ENCODE measurements at places on chromosomes 4 and X.

- no peak for DNase-seq
Observed at GRCh38 chr4:160038615-160039014, 935.7 kb downstream of the RAPGEF2 start.

DNA sequence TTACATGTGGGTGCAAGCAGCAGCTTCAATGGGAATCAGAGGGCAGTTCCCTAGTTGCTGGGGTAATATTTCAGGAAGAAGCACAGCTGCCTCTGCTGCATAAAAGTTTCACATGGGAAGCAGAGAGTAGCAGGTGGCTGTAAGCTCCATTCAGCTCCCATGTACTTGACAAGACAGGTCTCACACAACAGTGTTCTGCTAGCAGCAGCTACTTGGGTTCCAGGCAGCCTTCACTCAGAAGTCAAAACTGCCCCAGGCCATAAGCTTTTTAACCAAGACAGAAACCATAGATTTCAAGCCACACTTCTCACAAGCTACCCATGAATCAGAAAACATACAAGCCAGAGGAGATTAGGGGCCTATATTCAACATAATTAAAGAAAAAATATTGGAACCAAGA lies 41.4 kb upstream of the SPIN2A start:
- no peak for DNase-seq

DNA sequence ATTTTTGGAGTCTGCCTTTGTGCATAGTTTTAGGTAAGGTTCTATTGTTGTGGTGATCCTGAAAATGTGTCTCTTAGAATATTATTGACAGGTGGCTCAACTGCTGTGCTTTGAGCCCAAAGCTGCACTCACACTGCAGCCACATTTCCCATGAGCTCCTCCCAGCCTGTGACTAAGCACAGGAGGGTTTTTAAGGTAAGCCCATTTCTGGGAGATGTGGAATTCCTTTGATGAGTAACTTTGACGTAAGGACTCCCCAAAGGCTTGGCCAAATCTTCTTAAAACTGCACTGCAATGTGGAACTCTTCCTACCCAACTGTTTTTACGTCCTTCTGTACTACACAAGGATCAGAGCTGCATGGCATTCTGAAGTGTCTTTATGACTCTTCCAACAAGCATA lies 20.0 kb upstream of the TMPRSS11A start:
- no peak for DNase-seq

DNA sequence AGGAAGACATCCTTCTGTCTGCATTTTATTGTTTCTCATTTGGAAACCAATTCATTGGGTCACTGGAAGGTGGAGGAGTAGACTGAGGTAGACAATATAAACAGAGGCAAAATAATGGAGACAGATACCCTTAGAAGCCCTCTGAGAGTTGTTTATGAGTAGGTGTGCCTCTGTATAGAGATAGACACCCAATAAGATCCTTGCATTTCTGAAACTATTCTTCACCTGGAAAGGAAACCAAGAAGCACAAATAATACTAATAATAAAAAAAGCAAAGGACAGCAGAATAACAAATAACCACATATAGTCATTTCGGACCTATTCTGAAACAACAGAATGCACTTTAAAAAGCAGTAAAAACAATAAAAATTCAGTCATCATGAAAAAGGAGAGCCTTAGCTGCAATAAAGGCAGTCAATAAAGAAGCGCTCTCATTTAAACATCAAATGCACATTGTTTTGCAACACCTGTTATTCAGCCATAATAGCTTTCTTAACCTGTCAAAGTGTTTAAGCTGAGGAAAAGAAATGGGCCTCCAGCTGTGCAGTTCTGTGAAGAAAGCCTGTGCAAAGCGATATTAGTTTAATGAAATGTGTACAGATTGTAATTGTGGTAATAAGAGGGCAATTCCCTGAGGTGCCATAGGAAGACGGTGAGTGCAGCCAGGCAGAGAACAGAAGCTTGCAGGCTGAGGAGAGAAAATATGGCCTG lies 904.2 kb downstream of the STPG2 start:
- DNase-seq, result no peak

- peak; percentile 64 for DNase-seq
Observed at GRCh38 chrX:47311932-47312774, 58.2 kb upstream of the ZNF157 start.

DNA sequence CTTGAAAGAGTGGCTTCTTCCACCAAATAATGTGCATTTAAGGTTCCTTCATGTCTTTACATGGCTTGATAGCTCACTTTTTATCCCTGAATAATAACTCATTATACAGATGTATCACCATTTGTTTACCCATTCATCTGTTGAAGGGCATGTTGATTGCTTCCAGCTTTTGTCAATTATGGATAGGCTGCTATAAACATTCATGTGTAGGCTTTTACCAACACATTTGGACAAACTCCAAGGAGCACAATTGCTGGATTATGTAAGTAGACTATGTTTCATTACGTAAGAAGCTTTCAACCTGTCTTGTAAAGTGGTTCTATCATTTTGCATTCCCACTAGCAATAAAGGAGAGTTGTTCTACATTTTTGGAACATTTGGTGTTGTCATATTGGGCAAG lies 2637.0 kb downstream of the PCDH7 start:
- DNase-seq, result no peak

GRCh38 chr4:102826105-102826889 lies 1.1 kb downstream of the UBE2D3 start:
- DNase-seq, result no peak

- DNase-seq, result no peak
Observed at GRCh38 chr4:95979961-95980876, 140.3 kb downstream of the PDHA2 start.

GRCh38 chr4:183398298-183399125 lies 45.9 kb upstream of the CDKN2AIP start:
- peak; percentile 80 for DNase-seq

DNA sequence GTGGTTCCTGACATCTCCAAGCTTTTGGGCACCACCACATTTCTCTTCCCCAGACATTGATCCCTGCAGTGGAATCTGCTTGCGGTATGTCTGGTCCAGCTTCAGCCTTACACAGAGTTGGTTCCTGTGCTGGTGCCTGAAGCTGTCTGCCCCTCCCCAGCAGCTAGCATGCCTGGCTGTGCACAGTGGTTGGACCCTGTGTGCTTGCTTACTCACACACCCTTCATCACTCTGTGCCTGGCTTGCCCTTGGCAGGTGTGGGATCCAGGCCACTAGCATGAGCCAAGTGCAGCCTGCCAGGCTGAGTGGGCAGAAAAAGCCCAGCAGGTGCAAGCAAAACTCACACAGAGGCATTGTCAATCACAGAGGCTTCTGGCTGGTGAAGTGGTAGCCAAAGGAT lies 473.8 kb downstream of the ACTRT1 start:
- DNase-seq, result no peak

GRCh38 chr4:3210467-3210866 lies 38.5 kb upstream of the MSANTD1 start:
- DNase-seq, result no peak

DNA sequence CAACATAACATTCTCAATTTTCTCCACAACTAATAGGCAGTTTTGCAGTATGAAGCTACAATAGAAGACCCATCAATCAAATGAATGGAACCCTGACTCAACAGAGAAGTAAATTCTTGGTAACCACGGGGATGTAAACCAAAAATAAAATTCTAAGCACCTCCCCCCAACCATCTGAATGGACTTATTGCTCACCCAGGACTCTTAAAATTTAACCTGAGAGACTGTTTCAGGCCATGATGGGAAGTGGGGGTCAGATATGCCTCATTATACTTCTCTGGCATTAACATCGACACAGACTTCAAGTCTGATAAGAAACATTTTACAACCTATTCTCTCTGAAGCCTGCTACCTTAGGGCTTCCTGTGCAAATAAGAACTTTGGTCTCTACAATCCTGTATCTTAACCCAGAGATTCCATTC lies 620.9 kb downstream of the TLL1 start:
- no peak for DNase-seq

- DNase-seq, result no peak
Observed at GRCh38 chr4:53061091-53061850, 199.2 kb downstream of the RASL11B start.

GRCh38 chr4:16289897-16290554 lies 63.8 kb upstream of the TAPT1 start:
- DNase-seq, result peak; percentile 39

- no peak for DNase-seq
Observed at GRCh38 chr4:165351359-165352130, 24.1 kb downstream of the MSMO1 start.

DNA sequence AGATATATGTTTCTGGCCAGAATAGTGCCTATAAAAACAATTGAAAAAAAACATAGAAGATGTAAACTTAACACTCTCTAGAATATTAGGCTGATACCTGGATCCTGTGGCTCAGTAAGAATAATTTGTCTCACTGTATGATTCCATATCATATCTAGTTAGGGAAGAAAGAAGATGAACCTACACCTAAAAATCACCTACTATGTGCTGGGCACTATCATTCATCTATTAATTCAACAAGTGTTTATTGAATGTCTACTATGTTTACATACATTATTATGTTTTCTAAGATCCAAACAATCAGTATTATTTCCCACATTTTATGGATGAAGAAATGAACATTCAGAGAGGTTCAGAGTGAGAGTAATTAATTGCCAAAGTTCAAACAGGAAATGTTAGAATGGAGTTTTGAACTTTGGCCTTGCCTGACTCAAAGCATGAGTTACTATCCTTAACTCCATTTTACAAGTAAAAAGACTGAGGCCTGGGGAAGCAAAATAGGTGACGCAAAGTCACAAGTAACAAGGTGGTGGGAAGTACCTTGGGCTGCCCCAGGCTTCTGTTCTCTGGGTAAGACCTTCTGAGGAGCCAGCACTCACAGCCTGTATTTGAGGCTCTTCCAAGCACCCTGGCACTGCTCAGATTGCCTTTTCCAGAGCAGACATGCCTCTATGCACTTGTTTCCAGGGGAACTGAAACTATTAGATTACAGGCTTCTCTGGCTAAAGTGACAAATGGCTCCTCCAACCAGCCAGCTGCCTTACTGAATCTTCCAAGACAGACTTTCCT lies 111.1 kb upstream of the ACSL4 start:
- DNase-seq, result peak; percentile 17

GRCh38 chrX:71067089-71067488 lies 1.0 kb downstream of the SNX12 start:
- DNase-seq, result peak; percentile 19

DNA sequence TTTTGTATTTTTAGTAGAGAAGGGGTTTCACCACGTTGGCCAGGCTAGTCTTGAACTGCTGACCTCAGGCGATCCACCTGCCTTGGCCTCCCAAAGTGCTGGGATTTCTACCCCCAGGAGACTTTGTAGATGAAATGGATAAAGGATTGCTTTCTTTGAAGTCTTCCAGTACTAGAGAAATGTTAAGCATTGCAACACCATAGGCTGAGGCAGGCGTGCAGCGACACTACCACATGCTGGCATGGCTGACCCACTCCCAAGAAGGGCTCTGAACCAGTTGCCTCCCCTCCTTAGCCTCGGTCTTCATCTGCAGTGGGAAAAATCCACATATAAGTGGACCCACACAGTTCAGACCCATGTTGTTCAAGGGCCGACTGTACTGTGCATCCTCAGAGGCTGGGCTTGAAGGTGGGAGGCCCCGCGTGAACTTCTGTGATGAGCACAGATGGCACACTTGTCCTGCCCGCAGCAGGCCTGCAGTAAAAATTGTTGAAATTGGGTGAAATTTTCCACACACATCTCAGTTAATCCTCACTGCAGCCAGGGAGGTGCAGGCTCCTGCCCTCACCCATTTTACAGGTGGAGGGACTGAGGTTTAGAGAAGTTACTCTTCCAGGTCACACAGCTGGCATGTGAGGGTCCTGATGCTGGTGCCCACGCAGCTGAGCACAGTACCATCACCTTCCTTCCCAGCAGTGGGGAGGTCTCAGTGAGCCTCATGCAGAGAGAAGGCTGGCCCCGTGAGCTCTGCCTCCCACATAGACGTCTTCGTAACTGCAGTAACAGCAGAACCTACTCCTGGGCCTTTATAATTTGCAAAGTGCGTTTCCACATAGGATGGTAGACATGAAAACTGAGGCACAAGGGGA lies 35.5 kb downstream of the HTRA3 start:
- DNase-seq, result no peak

GRCh38 chrX:70293621-70294020 lies 3.7 kb downstream of the KIF4A start:
- peak; percentile 17 for DNase-seq

GRCh38 chr4:111028795-111029194 lies 405.9 kb upstream of the PITX2 start:
- DNase-seq, result peak; percentile 50

DNA sequence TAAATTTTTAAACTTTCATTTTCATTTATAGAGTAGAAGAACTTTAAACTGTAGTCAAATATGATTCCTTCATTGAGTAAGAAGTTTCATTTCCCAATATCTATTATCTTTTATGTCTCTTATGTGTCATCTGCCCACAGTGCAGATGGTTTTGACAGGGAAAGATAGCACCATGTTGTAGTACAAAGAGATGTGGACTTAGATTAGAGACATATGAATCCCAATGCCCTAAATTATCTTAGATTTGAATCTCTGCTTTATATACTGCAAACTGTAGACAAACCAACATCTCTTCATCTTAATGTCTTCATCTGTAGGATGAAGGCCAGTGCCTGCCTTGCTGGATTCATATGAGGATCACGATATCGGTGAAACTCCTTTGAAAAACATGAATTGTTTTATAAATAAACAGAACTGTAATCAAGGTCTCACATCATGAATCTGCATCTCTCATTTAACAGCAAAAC lies 217.5 kb downstream of the BANK1 start:
- peak; percentile 18 for DNase-seq

DNA sequence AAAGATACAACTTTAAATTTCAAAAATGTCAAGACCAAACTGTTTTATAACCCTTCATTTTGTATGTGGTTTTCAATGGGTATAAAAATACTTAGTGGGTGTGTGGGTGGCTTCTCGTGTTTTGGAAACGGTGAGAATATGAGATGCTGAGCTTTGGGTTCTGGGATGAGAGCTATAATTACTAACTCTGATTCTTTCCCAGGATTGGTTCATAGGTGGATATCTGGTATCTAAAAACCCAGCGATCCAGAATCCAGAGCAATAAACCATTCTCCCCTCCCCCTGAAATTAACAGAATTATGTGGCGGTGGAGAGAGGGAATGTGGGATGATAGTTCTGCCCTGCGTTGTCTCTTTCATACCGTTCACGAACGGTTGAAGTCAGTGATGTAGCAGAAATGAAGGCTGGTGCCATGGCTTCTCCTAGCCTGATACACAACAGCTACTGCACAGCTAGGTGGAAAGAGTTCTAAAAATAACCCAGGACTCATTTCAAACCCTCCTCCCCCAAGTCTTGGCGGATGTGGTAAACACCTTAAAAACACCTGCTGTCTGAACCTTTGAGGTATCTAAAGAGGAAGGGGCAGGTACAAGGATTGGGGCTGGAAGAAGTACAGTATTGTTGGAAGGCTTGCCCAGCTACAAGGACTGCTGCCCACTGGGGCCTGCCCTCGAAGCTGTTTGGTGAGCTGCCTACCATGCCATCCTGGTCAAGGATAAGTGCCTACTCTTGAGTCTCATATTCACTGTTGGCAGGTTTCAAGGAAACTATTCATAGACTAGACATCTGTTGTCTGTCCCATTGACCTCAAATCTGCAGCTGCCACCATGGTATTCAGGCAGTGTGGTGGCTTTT lies 44.5 kb downstream of the SEPTIN11 start:
- no peak for DNase-seq

- DNase-seq, result peak; percentile 10
Observed at GRCh38 chrX:70970482-70970995, 39.6 kb upstream of the SLC7A3 start.

- DNase-seq, result no peak
Observed at GRCh38 chr4:99821918-99822503, 5.4 kb downstream of the DAPP1 start.

- DNase-seq, result no peak
Observed at GRCh38 chr4:87541956-87542709, 13.0 kb upstream of the SPARCL1 start.

All from iris pigment epithelial cell (primary cell).